Mesenchymal stem cell (in vitro differentiated cells and primary cell): ENCODE measurements at places on chromosomes 2 and 18.

- DNase-seq: no peak
These were observed 368.0 kb upstream of the SPHKAP start for GRCh38 chr2:228549441-228550007.

DNA sequence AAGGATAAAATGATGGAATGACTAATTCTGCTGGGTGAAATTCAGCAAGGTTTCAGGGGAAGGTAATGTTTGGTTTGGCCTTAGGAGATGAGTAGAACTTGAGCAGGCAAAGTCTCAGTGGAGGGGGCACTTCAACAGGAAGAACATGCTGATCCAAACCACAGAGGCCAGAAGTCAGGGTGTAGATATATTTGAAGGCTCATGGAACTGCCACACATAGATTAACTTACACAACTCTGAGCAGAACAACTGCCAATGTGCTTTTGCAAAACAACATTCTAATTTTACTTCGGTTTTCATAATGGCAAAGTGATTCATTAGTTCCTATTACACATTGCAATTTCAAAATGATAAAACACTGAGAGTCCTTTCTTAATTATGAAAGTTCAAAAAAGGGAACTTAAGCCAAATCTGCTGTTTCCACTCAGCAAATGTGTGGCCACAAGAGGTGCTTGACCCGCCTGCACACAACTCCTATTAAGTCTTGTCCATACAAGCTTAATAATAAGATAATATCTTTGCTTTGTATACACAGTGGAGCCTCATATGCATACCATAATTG lies 284.8 kb downstream of the MREG start:
- DNase-seq: peak; percentile 83

DNA sequence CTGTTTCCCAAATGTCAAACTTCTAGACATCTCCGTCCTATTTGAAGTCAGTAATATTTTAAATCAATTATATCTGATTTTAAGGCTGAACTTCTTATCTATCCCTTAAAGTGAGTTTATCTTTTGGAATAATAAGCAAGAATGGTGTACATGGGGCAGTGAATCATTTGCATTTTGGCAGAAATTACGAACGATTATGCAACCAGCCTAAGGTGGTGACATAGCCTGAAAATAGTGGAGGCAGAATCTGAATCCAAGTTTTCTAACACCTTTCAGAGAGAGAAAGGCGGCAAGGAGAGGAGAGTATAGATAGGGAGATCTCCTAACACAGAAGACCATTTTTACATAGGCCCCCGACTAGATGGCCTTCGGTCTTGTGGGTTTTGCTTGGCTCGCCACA lies 10.7 kb downstream of the ZBTB14 start:
- DNase-seq: no peak

DNA sequence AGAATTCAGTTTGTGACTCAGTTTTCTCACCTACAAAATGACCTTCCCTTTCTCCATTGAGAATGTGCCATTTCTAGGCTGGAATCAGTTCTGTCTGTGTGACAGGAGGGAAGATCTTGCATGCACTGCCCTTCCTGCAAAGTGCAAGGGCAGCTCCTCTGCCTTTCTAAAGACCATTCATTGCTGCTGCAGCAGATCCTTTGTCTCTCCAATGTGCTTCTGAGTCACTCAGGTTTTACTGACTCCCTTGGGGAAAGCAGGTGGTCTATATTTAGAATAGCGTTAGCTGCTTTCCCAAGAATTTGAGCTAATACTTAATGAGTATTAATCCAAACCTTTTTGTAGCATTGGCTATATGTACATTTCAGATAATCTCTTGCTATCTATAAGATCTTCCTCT lies 62.5 kb downstream of the DAW1 start:
- DNase-seq: no peak

DNA sequence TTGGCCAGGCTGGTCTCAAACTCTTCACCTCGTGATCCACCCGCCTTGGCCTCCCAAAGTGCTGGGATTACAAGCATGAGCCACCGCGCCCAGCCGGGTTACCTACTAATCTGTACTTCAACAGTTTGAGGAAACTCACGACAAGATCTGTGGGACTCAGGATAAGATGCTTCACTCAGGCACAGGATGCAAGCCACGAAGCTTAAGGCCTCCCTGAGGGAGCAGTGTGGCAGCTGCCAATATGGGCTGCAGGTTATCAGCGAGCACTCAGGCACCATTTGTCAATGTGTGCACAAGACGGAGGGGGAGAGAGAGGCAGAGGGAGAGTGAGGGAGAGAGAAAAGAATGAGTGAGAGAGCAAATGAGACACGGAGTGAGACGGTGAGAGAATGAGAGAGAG lies 173.6 kb upstream of the RAB6C start:
- DNase-seq: no peak

DNA sequence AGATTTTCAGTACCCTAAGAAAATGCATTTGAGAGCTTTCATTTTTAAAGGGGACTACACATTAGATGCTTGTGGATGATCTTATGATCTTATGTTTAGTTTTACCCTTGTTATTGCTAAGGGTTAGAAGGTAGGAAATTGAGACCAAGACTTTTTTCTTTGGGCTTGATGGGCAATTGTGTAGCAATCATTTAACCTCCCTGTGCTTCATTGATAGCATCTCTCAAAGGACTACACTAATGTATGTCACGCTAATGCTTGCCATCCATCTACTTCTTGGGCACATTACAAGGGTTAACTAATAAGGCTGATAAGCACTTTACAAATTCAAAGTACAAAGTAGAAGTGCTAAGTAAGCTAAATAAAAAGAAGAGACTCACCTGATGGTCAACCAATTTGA lies 189.3 kb upstream of the LRP1B start:
- no peak for DNase-seq

- no peak for DNase-seq
These were observed 103.6 kb downstream of the ACKR3 start for GRCh38 chr2:236673126-236673822.

- no peak for DNase-seq
These were observed 12.9 kb upstream of the PUM2 start for GRCh38 chr2:20363578-20363977.

DNA sequence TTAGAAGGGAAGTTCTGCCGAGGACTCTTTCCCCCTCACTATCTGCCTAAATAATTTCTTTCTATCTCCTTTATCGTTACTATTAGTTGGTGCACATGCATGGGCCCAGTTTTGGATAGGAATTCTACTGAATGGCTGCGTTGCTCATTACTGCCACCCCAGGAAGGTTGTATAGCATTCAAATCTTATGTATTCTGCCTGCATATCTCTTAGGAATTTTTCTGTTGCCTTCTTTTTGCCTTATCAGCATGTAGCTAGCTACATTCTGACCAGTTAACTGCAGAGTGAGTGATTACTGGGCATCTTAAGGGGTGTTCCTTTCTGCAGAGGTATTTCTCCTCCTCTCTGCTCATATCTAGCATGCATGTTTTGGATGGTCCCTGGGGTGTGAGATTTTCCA lies 239.6 kb downstream of the TDRD15 start:
- DNase-seq: no peak

GRCh38 chr2:229922449-229923386 lies at the start of gene FBXO36:
TSS of gene FBXO36 (plus strand) at chr2:229922503. CDS start at chr2:229922514, 11 bp downstream.
- DNase-seq: peak; percentile 88

DNA sequence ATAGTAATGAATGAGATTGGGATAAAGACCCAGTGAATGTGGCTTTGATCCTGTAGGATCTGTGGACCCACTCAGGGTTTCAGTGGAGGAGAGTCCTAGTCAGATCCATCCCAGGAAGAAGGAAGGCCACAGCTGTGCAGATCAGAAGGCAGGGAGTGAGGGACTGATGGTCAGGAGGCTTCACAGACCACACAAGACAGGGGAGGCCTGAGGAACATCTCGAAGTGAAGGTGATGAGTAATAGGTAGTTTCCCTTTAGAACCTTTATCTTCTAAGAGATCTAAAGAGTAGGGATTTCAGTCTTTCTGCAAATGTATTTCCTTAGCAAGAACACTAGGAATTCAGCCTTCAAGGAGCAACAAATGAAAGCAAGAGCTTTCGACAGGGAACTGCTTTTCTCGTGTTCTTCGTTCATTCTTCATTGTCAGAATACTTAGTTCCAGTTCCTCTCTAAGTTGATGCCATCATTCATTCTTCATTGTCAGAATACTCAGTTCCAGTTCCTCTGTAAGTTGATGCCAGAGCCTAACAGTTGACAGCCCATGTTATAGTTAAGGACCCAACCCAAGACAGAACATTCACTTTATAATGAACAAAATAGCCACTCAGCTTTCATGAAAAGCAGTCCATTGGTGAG lies 150.2 kb upstream of the EPAS1 start:
- DNase-seq: no peak

GRCh38 chr2:102044967-102045489 lies 53.3 kb downstream of the IL1R2 start:
- no peak for DNase-seq

DNA sequence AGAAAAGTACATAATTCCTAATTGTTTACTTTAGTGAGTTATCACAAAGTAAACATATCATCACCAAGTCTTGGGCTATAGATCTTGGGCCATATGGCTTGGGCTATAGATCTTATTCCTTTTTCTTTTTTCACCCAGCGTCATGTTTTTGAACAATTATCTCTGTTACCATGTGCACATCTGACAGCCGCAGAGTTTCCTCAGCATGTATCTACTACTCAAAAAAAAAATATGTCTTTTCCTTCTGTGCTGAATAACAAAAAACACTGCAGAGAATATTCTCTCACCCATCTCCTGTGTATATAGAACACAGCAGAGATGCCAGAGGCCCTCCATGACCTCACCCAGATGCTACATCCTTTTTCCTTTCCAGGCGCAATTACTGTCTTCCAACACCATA lies 76.2 kb upstream of the MYO3B start:
- DNase-seq: no peak

DNA sequence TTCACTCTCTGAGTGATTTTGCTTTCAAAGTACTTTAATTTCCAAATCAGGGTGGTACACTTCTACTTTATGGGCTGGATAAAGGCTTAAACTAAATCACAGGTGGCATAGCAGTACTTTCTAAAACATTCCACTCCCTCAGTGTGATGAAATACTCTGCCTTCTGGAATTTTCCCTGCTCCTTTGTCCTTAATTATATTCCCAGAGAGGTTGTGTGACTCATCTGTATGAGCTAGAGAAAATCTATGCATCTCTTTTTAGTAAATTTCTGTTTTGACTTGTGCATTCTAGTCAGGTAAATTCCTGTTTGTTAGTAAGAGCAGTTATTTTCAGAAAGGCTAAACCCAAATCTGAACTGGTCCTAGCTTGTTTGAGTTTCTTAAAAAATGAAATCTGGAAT lies 29.0 kb upstream of the PLA2R1 start:
- DNase-seq: peak; percentile 26

- no peak for DNase-seq
These were observed 105.5 kb upstream of the CCDC68 start for GRCh38 chr18:55064760-55065159.

GRCh38 chr2:239519921-239520585 lies 119.2 kb upstream of the HDAC4 start:
- DNase-seq: no peak

DNA sequence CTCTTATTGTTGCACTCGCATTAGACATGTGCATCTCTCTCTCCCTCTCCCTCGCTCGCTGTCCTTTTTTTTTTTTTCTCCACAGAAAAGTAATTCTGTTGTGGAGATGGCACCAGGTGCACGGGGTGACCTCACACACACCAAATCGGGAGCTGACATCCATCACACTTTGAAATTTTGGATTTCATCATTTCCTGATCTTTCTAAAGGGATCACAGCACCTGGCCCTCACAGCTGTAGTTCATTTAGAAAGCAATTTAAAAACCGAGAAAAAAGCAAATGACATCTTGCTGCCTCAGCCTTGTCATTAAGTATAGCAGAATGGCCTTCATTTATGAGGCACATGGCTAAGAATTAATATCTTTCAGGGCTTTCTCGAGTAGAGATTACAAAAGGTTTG lies 717.2 kb downstream of the RNF144A start:
- no peak for DNase-seq

- DNase-seq: no peak
These were observed 29.3 kb upstream of the FOXI3 start for GRCh38 chr2:88481691-88482336.

DNA sequence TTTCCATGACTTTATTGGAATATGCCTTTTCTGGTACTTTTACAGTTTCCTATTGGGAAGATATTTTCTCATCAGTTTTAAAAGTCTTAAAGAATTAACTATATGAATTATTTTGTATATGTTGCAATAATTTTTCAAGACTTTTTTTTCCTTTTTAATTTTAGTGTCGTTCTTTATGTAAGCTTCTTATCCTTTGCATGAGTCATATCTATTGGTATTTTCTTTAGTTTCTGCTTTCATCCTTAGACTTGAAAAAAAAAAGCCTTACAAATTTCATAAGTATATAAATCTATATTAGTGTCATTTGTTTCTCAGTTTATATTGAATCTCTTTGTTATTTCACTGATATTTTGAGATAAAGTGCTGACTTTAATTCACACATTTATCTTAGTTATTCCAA lies 94.9 kb downstream of the DSEL start:
- DNase-seq: no peak

GRCh38 chr18:59833785-59834184 lies 66.0 kb upstream of the PMAIP1 start:
- no peak for DNase-seq

DNA sequence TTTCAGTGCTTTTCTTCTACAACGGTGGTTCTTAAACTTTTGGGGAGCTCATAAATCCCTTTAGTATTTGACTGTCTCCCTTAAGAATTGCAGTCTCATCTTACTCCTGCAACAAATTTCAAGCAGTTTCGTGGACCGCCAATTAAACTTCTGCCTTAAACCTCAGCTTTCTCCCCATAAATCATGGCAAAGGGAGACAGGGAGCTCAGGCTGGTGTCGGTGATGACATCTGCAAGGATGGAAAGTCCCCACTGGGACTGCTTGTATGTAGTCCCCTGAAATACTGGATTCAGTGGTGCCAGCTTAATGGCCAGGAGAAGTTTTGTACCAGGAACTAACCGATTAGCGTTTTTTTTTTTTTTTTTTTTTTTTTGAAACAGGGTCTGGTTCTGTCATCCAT lies 148.7 kb upstream of the ITGA6 start:
- DNase-seq: no peak

DNA sequence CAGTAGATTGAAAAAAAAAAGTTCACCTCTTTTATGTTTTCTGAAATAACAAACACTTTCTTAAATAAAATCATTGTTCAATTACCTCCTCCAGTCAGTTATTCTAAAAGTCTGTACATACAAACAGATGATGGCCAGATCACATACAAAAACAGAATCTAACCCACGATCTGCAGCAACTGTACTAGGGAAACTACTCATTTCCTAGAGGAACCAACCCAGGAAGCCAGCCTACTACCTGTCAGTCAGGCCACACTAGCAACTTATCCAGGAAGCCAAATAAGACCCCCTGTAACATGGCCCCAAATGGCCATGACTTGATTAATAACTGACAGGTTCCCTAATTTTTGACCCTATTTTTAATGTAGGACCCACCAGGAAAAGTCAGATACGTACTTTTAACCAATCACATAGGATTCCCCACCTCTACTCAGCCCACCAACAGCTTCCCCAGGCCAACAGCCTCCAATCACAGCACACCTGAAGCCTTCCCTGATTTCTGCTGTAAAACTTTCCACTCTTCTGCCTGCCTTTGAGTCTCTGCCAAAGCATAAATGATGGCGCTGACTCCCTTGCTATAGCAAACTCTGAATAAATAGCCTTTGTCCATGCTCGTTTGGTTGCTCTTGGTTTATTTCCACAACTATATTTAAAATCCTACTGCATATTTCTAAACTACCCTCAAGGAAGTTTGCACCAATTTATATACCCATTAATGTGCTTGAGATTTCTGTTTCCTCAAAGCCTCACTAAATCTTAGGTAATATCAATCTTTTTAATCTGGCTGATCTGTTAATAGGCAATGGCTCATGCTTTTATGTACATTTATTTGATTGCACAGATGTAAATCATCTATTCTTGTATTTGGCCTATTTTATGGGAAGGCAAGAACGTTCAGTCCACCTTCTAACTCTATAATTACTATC lies 486.4 kb downstream of the FBXO15 start:
- no peak for DNase-seq
